Keratinocyte (primary cell): ENCODE measurements at places on chromosomes 6 and 20.

- no peak for DNase-seq
Measured at GRCh38 chr6:138109042-138109997, 2.1 kb upstream of the PERP start.

DNA sequence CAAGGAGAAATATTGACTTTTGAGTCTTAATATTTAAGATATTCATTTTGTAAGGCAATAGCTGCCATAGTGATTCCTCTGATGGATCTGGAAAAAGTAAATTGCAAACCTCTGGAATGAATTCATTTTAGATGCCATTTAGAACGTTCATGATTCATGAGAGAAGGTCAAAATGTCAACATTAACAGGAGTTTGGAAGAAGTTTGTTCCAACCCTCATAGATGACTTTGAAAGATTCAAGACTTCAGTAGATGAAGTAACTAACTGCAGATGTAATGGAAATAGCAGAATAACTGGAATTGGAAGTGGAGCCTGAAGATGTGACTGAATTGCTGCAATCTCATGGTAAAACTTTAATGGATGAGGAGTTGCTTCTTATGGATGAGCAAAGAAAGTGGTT is 100.9 kb upstream of the CCN2 start:
- DNase-seq = no peak

DNA sequence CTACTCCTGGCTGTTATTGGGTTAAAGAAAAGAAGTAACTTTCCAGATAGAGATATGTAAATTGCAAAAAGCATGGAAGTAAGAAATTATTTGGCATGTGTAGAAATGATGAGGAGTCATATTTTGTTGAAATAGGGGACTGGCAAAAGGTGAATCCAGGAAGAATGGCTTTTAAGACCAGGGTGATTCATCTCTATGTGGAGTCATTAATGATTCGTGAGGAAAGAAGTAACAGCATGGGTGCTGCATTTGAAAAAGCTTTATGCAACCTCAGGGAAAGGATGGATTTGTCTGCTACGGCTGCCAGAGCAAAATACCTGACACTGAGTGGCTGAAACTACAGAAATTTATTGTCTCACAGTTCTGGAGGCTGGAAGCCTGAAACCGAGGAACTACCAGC is 14.8 kb upstream of the SYNE1 start:
- DNase-seq = no peak

GRCh38 chr6:84847390-84848160 is 83.2 kb upstream of the TBX18 start:
- DNase-seq = no peak

GRCh38 chr20:24983896-24984295 is 8.7 kb downstream of the APMAP start:
- DNase-seq = no peak

- DNase-seq = no peak
Measured at GRCh38 chr6:2274981-2275891, 29.8 kb upstream of the GMDS start.

DNA sequence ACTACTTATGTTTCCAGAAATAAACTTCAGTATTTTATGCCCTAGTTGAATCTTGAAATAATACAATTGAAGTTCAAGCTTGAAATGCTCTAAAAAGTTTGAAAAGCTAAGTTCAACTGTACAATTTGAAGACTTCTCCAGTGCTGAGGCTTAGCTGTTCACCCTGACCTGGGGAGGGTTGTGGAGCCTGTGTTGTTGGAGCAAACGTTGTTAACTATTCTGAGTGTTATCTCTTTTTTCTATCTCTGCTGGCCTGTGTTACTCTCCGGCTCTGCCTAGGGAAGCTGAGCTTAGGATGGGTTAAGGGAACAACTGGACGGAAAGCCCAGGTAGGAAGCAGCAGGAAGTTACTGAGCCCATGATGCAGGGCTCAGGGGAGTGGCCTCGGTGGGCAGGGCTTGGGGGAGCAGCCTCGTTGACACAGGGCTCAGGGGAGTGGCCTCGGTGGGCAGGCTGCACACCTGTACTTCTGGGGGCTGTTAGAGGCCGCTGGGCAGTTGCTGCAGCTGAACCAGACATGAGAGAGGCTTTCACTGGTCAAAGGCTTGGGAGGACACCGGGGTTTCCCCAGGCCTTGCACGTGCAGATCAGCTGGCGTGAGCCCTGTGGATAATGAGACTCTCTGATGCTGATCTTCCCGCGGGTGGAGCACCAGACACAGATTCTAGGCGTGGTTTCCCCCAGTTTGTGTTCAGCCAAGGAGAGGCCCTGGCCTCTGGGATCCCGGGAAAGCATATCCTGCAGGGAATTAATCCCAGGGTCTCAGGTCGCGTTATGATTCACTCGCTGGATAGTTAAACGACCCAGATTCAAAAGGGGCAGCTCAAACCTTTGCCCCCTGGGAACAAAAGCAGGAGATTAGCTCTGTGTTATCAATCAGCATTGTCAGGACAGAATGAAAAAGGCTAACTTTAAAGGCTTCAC is 58.9 kb downstream of the ERMARD start:
- no peak for DNase-seq

GRCh38 chr6:69976591-69977090 is 110.3 kb downstream of the COL19A1 start:
- no peak for DNase-seq

DNA sequence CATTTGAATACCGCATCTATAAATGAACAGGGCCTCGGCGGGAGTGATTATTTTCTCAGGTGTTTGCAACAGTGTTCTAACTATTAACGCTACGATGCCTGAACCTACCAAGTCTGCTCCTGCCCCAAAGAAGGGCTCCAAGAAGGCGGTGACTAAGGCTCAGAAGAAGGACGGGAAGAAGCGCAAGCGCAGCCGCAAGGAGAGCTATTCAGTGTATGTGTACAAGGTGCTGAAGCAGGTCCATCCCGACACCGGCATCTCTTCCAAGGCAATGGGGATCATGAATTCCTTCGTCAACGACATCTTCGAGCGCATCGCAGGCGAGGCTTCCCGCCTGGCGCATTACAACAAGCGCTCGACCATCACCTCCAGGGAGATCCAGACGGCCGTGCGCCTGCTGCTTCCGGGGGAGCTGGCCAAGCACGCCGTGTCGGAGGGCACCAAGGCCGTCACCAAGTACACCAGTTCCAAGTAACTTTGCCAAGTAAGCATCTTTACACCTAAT is 70.9 kb downstream of the HFE start:
- DNase-seq = no peak

DNA sequence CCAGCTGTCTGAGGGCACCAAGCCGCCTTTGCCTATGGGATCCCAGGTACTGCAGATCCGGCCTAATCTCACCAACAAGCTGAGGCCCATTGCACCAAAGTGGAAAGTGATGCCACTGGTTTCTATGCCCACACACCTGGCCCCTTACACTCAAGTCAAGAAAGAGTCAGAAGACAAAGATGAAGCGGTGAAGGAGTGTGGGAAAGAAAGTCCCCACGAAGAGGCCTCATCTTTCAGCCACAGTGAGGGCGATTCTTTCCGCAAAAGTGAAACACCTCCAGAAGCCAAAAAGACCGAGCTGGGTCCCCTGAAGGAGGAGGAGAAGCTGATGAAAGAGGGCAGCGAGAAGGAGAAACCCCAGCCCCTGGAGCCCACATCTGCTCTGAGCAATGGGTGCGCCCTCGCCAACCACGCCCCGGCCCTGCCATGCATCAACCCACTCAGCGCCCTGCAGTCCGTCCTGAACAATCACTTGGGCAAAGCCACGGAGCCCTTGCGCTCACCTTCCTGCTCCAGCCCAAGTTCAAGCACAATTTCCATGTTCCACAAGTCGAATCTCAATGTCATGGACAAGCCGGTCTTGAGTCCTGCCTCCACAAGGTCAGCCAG is 283.0 kb downstream of the TSHZ2 start:
- no peak for DNase-seq

DNA sequence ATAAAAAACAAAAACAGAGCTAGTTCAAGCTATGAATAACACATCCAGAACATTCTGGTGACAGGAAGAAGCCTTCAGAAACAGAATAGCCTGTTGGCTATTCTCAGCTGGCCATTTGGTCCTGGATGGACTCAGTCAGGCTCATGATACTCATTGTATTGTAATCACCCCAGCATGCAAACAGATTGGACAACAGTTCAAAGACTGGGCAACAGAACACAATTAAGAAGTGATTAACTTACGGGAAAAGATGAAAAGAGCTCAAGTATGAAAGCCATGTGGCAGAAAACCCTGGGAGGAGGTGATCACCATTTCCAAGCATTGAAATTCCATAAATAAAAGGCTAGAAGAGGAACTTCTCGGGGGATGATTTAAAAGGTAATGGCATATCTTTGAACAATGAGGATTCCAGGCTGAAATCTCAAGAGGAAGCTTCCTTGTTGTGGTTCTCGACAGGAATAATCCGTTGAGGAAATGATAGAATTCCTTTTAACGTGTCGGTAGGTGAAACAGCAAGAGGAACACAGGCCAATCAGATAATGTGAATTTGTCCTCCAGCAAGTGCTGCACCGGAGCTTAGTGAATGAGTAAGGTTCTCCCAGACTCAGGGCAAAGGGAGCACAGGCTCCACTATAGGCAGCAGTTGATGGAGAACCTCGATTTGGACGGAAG is 172.4 kb downstream of the BCAS1 start:
- DNase-seq = no peak

DNA sequence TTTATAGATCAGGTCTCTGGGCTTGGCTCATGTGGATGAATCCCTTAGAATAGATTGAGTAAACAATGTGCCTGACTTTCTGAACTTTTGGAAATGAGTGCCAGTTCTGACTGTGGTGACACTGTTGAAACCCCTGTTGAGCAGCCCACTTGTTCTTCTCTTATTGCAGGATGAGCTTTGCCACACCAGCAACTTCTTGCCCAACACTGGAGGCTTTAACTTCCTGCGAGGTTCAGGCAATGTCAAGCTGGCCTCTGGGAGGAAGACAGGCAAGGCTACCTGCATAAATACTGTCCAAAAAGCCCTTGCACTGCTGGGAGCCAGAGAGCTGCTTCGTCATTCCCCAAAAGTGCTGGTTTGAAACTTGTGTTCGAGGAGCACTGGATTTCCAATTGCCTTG is 32.8 kb upstream of the SMIM8 start:
- DNase-seq = no peak

DNA sequence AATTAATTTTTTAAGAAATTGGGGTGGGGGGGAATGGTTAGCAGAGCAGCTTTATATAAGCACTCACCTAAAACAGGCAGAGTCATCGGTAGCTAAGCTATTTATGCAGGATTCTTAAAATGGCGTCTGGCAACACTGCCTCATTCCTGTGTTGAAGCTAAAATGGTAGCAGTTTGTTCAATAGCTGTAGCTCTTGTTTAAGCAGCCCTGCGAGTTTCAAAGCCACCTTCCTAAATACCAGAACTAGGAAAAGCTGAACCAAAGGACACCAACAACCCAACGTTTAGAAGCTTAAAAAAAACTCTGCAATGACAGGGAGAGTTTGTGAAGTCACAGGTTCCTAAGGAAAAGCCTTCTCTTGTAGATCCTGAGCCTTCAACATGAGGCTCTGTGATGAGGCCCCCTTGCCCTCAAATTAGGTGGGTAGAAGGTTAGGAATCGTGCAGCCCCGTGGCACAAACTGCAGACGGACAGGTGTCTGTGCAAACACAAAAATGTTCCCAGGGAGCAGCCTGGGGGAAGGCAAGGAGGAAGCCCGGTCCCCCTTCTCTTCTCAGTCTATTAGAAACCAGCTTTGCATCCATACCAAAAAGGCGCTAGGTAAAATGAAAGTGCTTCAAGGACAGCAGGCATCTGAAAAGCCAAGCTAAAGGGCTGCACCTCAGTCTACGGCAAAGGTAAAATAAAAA is 4.7 kb downstream of the ZMYND8 start:
- no peak for DNase-seq

DNA sequence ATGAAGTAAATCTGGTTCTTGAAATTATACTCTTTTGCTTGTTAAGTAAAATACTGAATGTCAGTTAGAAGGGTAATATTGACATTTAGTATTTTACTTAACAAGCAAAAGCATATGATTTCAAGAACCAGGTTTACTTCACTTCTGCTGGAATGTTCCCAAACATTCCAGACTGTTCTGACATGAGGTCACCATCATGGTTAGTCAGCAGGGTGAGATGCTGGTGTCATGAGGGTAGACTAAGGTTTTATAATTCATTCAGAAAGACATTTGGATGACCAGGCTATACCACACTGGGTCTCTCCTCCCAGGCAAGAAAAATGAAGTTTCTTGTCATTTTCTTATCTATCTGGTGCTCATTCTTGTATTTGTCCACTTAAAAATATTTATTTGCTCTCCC is 414.4 kb upstream of the MMS22L start:
- DNase-seq = no peak

GRCh38 chr6:69825904-69826303 is 29.1 kb upstream of the LMBRD1 start:
- no peak for DNase-seq

DNA sequence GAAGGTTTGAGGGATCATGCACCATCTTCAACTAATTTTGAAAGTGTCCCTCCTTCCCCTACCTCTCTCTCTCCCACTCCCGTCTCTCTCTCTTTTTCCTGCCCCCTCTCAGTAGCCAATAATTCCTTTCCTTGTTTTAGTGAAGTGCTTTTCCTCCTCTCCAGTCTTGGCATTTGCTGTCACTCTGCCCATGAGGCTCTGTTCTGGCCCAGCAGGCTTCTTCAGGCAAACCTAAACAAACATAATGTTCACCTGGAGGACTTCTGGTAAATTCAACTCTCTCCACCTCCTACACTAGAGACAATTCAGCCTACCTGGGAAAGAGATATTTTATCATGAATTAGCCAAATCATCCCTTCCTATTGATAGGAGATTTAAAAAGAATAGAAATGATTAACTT is 320.4 kb upstream of the RNF24 start:
- DNase-seq = no peak

GRCh38 chr20:22921595-22922421 is 113.3 kb upstream of the SSTR4 start:
- no peak for DNase-seq

DNA sequence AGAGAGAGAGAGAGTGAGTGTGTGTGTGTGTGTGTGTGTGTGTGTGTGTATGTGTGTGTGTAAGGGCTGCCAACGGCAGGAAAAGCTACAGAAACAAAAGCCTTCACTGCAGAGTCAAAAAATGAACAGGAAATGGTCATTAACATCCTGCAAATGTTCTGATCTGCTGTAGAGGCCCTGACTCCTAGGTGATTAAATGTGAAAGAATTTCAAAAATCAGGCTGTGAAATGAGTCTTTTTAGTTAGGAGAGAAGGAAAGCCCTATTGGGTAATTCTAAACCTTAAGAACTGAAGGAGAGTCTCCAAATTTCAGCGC is 166.5 kb upstream of the MYLIP start:
- no peak for DNase-seq
